Upper lobe of left lung (tissue), 6 donors: ENCODE measurements at places on chromosomes 2 and 18. TPM values are rescaled to one million over a fixed set of nuclear protein-coding genes. Genes with fewer than 3 reads are reported as not detected.
A peak's percentile ranks its signal among the peaks of the same experiment; 100 is the strongest.

DNA sequence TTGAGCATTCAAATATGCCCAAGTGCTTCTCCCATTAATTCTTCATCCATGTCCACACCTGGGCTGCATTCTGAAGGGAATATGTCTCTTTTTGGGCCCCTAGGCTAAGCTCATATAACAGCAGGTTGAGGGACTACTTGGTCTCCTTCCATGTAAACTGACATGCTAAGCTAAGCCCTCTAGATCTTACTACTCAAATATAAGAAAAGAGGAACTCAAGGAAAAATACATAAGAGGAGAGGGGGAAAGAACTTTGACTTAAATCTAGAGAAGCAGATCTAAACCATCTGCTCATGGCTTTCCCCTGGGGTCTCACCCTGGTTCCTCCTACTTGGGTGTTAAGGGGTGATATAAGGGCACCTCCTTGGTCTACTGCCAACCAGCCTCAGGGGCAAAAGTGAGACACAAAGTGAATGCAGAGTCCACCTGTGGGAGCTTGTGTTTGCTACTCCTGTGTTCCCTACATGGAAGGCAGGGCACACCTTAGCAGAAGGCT is 19.8 kb upstream of the NFU1 start:
- no peak for DNase-seq

DNA sequence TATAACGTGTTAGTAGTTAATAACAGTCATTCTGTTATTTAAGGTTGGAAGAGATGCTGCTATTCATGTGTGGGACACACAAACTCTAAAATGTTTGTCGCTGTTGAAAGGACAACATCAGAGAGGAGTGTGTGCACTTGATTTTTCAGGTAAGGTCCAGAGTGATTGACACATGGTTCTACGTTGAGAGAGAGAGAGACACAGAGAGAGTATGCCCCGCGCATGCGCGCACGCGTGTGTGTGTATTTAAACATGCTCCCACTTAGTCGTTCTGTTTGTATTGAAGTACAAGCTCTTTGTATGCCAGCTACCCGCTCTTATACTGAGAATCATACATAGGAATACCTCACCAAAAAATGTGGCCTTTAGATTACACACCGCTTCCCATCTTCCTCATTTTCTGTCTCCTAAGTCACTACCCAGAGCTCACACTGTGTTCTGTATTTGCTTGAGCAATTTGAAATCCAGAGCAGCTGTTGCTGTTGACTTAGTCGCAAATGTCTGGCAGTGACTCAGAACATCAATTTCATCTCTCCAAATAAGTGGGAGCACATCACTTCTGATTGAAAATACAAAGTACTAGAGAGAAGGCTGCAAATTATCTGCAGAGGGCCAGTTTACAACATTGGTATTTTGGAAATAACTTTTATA is 148.1 kb downstream of the EML6 start:
- DNase-seq: no peak

DNA sequence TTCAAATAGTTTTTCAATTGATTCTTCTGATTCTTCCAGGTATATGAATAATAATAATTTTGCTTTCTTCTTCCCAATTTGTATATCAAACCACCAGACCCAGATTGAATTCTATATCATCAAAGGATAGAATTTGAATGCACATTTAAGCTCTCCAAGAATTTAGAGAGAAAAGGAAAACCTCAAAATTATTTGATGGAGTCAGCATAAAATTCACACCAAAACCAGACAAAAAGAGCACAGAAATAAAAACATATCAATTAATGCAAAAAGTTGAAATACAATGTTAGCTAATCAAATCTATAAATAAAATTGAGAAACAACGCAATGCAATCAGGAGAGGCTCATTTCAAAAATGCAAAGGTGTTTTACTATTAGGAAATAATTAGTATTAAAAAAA is 248.0 kb upstream of the HS6ST1 start:
- DNase-seq: no peak

DNA sequence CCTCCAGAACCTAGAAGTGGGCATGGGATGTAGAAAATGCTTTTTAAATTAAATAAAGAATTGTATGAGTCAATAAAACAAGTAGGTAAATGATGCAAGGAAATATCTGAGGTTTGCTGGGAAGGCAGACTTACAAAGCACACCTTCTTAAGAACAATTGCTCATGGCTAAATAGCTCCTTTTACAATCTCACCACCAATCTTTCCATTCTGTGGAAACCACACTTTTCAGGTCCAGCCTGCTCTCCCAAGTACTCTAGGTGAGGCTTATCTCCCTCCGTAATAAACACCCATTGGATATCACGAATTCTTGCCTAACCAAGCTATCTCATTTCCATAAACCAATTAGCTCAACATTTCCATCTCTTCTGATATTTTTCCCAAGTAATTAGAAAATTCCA is 91.5 kb upstream of the SLC8A1 start:
- no peak for DNase-seq

GRCh38 chr2:158731386-158731785 is 63.7 kb upstream of the DAPL1 start:
- no peak for DNase-seq

DNA sequence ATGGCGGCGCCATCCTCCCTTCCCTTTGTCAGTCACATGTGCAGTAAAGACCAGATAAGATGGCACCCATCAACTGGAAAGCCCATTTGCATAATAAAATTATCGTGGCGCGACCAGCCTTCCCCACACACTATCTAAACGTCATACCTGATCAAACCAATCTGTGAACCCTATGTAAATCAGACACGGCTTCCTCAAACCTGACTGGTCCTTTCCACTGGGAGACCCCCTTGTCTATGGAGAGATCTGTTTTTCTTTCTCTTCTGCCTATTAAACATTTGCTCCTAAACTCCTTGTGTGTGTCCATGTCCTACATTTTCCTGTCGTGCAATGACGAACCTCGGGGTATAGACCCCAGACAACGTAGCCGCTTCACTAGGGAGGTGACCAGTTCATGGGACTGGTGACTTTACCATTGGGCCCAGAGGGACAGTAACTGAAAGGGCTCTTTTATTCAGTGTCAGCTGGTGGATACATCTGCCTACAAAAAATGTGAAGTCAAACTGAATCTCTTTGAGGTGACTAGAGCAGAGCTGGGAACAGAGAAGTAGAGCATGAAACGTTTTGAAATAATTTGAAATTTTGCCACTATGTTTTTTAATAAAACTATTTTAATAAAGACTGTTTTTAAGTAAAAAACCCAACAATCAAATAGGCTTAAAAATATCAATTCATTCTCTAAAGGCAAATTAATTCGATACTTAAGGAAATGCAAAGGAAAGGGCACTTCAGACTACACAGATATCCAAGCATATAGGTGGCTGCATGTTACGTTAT is 87.5 kb downstream of the SOCS6 start:
- no peak for DNase-seq

- DNase-seq: peak; percentile 40
Observed at GRCh38 chr2:131542438-131543384, 15.0 kb downstream of the CCDC74A start.

GRCh38 chr2:180523621-180524340 is 456.6 kb upstream of the UBE2E3 start:
- no peak for DNase-seq

GRCh38 chr2:238846628-238847418 is 1.1 kb upstream of the TWIST2 start:
- no peak for DNase-seq

- DNase-seq: no peak
Observed at GRCh38 chr2:157631861-157632260, 3.2 kb upstream of the ACVR1C start.

Gene CROCC2
- total RNA-seq: 17.1 TPM

Gene DAW1
- total RNA-seq: 3.9 TPM

Gene NTSR2
- not detected for total RNA-seq

Gene SPATA3
- total RNA-seq: not detected

Gene TUBB8B
- total RNA-seq: 1.4 TPM

Gene IL36G
- total RNA-seq: not detected

Gene WNT6
- not detected for total RNA-seq
